ENCODE measurements at places on chromosomes 16 and 17.

GRCh38 chr16:59305850-59306249 is 571.7 kb upstream of the GOT2 start:
- DNase-seq = no peak

DNA sequence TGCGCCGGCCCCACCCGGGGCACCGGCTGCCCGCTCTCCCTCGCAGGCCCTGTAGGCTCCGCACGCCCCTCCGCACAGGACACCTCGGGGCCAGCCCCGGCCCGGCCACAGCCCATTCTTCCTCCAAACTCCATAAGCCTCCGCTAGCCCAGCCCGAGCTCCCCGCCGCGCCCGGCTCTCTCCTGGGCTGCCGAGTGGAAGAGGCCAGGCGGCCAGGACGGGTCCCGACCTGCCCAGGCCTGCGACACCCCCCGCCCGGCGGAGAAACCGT is 397 bp downstream of the NCOR1 start:
- DNase-seq = peak; percentile 33

DNA sequence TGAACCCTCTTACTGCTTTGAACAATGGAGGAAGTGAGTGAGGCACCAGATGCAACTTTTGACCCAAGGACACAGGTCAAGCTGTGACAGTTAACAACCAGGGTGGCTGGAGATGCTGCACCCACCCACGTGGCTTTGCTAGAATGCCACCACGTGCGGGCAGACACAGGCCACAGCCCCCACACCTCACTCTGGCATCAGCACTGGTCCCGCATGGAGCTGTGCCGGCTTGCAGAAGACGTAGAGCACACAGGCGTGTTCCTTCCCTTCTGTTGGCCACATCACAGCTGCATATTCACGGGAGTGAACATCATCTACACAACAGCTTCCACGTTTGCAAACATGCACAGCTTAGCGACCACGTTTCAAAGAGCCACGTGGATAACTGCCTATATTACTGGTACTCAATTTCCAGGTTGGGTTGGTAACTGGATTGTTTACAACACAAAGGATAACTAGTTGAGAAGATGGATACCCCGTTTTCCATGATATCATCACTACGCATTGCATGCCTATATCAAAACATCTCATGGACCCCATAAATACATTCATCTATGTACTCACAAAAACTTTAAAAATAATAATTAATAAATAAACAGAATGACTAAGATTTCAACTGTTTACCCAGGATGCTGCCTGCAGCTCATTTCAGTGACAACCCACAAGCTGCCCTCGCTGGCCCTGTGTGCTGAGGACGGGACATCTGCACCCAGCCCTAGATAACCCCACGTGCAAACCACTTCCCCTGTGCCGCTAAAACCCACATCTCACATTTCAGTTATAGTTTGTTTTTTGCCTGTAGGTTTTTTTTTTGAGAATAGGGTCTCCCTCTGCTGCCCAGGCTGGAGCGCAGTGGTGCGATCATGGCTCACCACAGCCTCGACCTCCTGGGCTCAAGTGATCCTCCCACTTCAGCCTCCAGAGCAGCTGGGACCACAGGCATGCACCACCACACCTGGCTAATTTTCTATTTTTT is 132.0 kb downstream of the ANKRD11 start:
- DNase-seq = no peak

DNA sequence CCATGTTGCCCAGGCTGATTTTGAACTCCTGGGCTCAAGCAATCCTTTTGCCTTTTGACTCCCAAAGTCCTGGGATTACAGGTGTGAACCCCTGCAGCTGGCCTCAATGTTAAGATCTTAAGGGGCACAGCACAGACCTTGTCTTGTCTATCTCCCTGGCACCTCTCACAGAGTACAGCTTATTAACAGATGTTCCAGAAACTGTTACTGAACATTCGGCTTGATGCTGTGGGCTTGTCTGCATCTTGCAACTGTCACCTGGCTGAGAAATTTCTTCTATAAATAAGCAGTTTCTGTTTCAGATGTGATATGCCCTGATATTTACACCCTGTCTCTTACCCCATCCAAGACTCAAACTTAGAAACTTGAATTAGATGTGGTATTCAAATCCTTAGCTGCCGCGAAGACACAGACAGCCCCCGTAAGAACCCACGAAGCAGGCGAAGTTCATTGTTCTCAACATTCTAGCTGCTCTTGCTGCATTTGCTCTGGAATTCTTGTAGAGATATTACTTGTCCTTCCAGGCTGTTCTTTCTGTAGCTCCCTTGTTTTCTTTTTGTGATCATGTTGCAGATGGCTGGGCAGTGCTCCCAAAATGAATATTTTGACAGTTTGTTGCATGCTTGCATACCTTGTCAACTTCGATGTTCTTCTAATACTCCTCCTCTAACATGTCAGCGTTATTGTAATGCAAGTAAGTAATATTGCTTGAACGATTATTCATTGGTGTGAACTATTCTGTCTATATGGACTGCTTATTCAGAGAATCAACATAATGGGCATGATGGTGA is at the start of gene TNFRSF17:
TNFRSF17 (plus strand) TSS at position 450 of the 791 bp plus-strand sequence; CDS start at position 565, 115 bp downstream.
- no peak for DNase-seq

DNA sequence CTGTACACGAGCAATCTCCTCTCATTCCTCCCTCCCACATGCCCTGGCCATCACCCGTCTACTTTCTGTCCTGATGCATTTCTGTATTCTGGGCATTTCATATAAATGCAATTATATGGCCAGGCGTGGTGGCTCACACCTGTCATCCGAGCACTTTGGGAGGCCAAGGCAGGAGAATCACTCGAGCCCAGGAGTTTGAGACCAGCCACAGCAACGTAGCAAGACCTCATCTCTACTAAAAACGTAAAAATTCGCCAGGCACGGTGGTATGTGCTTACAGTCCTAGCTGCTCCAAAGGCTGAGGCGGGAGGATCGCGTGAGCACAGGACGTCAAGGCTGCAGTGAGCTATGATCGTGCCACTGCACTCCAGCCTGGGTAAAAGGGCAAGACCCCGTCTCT is 4.8 kb downstream of the MEAK7 start:
- DNase-seq = no peak

All from dorsolateral prefrontal cortex (tissue), 122 donors.